Activated CD8-positive, alpha-beta memory T cell treated with anti-CD3 and anti-CD28 coated beads for 1 hour (primary cell): ENCODE measurements at places on chromosomes 11 and 22.

- DNase-seq = no peak
Observed at GRCh38 chr11:76820184-76820566, 37.0 kb downstream of the TSKU start.

DNA sequence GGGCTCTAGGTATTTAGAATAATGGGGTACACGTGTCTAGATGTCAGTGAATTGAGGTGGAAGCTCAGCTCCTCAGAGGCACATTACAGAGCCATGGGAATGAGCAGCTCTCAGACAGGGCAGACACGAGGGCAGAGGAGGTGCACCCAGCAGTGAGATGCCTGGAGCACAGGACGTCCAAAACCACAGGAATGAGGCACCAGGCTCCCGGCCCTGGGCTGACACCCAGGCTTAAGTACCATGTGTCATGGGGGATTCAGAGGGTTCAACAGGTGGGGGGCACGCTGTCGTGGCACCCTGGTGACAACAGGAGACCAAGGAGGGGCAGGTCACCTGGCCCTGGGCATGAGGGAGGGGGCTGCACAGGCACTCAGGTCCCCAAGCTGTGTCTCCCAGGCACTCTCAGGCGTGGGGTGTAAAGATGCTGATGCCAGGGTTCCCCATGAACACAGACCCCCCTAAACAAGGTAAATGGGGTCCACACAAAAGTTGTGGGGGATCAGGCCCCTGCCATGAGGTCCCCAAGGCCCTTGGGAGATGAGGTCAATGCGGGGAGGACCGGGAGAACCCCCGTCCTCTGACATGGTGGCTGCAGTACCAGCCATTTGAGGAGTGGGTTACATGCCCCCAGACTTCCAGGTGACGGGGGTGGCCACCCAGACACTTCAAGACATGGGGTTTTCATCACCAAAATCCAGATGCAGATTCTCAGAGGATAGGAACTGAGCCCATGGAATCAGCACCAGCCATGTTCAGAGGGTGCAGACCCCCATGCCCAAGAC is 5.6 kb upstream of the SYT8 start:
- no peak for DNase-seq

DNA sequence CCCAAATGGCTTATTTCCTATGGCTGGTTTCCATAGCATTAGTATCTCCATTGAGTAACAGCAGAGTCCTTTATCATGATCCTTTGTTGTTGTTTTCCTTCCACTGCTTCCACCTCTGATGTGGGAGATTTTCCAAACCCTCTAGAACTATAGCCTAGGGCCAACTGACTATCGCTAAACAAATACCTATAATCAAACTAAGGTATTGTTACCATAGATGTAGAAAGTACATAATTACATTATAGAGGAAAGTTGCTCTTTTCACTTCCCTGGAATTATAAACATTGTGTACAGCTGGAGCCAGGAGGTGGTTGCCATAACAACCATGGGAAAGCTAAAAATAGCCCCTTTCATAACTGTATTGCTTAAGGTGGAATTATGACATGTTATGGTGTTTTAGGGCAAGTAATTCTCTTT is 47.0 kb upstream of the ALKBH3 start:
- DNase-seq = no peak

- DNase-seq = no peak
Observed at GRCh38 chr22:25880524-25880923, 138.5 kb downstream of the MYO18B start.

DNA sequence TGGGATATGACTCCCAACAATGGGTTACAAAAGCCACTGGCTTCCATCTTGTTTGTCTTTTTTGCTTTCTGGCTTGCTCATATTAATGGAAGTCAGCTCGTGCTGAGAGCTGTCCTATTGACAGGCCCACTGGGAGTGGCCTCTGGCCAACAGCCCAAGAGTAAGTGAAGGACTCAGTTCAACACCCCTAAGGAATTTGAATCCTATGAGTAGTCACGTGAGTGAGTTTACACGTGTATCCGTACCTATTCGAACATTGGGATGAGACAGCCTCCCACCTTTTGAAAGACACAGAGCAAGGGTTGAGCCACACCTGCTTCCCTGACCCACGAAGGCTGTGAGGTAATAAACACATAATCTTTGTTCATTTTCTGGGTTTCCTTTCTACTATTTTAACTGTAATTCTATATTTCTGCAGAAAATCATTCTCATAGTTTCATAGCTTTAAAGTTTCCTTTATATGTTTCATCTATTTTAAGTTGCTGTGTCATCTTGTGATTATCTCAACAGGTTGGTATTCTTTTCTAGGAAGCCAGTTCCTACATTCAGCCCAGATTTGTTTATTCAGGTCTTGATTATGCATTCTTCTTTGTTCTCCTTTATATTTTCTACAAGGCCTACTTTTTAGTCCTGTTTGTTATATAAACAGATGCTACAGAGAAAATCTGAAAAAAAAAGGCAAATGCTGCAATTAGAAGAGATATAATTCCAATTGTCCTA is 802.3 kb downstream of the CNTN5 start:
- no peak for DNase-seq

- no peak for DNase-seq
Observed at GRCh38 chr11:12769834-12770345, 95.7 kb downstream of the TEAD1 start.

DNA sequence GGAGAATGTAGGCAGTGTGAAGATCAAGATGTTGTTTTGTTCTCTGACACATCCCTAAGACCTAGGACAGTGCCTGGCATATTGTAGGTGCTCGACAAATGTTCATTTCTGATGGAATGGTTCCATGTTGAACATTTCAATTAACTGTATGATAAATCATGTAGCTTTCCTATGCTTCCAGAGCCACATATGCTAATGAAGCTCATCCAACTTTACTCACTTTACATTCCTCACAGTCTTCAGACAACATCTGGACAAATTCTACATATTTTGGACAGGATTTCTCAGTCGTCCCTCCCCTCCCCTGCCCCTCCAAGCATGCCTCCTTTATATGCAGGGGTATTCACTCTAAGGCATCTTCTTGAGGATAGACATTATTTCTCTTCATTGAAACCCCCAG is 177.9 kb downstream of the BLID start:
- DNase-seq = no peak

DNA sequence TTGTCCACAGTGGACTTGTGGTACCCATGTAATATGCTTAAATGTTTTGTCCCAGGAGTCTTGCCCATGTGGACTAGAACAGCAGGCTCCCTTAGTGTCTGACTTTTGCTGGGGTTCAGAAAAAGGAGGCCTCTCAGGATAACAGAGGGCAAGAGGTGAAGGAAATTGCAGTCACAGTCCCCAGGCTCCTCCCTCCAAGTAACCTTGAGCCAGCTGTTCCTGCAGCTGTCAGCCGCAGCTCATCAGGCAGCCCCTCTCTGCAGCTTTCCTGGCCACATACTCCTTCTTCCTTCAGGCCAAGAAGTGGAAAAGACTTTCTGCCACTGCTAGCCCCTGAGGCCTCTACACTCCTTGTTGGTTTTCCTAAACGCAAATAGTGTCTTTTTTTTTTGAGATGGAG is 6.3 kb upstream of the MYO18B start:
- DNase-seq = no peak

- no peak for DNase-seq
Observed at GRCh38 chr11:93694109-93694508, 32.6 kb downstream of the CEP295 start.
